ENCODE measurements at places on chromosomes 2 and 18.

- DNase-seq: no peak
Measured at GRCh38 chr18:35729991-35730668, 148.6 kb downstream of the GALNT1 start.

DNA sequence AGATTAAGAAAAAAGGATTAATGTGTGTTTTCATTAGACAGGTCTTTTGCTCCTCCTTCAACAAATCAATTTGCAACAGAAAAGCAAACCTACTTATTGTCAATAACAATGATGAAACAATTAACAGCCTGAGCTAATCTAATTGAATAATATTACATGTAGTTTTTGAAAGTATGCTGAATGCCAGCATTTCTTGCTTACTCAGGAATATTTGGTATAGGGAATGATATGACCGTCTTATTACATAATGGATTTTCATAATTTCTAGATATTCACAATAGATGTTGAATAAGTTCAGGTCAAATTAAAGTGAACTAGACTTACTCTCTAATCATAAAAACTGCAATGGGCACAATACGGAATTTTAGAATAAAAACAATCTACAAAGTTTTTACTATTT, 1493.8 kb upstream of the NXPH2 start:
- DNase-seq: no peak

- DNase-seq: no peak
Measured at GRCh38 chr2:20992201-20992711, 51.6 kb downstream of the APOB start.

DNA sequence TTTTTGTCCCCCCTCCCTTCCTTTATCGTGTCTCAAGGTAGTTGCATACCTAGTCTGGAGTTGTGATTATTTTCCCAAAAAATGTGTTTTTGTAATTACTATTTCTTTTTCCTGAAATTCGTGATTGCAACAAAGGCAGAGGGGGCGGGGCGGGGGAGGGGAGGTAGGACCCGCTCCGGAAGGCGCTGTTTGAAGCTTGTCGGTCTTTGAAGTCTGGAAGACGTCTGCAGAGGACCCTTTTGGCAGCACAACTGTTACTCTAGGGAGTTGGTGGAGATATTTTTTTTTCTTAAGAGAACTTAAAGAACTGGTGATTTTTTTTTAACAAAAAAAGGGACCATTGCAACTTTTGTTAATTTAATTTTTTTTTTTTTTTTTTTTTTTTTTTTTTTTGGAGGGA, 2.1 kb downstream of the SOX11 start:
- DNase-seq: no peak

DNA sequence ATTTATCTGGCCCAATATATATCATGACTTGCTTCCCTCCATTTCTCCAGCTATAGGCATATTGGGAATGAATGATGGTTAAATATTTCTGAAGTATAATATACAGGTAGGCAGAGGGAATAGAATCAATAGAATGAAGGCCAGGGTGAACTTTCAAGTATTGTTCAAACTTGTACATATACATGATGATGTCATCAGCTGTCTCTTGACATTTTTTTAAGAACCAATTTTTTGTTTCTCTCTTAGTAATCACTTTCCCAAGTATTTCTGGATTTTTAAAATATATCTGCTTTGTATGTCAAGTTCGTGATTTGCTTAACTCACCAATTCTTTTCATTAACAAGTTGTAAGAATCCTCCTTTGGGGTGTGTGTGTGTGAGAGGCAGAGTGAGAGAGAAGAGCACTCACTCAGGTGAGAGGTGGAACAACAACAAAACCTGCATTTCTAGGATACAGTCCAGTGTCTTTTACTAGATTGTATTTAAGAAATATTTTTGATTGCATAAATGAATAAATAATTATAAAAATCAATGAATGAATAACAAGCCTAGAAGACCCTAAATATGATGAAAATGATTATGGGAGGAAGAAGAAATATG, 1239.1 kb downstream of the LRP1B start:
- no peak for DNase-seq

DNA sequence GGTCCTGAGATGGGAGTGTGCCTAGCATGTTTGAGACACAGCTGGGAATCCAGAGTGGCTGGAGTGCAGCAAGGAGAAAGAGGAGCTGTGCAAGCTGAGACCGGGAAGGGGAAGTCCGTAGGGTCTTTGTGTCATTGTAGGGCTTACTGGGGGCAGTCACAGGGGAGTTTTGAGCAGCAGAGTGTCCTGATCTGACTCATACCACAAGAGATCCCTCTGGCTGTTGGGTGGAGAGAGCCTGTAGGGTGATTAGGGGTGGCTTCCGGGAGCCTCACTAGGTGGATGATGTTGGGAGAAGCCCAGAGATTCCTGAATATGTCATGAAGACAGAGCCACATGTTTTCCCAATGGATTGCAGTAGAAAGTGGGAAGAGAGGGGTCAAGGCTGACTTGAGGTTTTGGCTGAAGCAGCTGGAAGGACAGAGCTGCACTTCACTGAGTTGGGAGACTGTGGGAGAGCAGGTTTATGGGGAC, 30.9 kb downstream of the FHOD3 start:
- DNase-seq: no peak

- DNase-seq: no peak
Measured at GRCh38 chr2:109370399-109371035, 241.5 kb downstream of the SH3RF3 start.

DNA sequence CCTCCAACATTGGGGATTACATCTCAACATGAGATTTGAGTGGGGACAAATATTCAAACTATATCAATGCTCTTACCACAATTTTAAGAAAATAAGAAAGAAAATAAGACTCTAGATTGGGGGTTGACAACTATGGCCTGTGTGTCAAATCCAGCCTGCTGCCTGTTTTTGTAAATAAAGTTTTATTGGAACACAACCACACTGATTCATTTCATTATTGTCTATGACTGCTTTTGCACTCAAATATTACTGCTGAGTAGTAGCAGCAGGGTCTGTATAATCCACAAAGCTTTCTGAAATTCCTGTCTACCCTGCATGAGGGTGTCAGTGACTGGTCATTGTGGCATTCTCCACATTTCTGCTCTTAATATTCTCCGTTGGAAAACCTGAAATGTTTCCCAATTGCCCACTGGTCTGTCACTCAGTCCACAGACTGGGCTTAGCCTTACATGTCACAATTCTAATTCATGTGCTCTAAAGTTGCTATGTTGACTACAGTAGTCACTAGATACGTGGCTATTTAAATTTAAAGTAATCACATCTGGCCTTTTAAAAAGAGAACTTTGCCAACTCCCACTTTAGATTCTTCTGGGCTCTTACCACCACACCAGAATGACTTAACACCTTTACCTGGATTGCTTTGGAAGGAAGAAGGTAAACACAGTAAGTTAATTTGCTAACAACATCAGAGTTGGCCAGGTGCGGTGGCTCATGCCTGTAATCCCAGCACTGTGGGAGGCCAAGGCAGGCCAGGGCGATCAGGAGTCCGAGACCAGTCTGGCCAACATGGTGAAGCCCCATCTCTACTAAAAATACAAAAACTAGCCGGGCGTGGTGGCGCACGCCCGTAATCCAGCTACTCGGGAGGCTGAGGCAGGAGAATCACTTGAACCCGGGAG, 86.9 kb downstream of the CLHC1 start:
- no peak for DNase-seq

GRCh38 chr2:209208211-209208610, 215.6 kb upstream of the MAP2 start:
- DNase-seq: no peak
